ENCODE measurements at places on chromosomes 3 and 15.

DNA sequence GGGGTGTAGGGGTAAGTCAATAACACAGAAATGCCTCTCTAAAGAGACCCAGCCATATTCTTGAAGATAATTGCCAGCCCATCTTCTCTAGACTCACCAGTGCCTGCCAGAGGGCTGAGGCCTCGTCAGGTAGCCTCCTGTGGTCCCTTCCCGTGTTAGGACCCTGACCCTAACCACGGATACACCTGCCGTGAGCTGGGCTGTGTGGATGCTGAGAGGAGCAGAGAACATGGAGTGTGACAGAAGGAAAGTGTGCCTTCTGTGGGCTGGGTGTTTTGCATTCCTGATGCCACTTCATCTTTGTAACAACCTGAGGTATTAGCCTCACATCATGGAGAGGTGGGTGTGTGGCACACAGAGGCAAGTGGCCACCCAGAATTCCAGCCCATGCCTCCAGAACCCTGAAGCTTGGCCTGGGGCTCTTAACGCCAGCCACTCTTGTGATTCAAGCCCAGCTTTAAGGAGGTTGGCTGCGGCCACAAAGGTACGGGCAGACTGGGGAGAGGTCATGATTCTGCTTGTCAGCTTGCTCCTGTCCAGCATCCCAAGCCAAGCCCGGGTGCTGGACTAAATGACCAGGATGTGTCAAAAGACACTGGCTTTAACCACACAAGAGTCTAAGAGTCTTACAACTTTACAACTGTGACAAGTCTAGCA is 21.1 kb upstream of the ABTB1 start:
- no peak for DNase-seq

DNA sequence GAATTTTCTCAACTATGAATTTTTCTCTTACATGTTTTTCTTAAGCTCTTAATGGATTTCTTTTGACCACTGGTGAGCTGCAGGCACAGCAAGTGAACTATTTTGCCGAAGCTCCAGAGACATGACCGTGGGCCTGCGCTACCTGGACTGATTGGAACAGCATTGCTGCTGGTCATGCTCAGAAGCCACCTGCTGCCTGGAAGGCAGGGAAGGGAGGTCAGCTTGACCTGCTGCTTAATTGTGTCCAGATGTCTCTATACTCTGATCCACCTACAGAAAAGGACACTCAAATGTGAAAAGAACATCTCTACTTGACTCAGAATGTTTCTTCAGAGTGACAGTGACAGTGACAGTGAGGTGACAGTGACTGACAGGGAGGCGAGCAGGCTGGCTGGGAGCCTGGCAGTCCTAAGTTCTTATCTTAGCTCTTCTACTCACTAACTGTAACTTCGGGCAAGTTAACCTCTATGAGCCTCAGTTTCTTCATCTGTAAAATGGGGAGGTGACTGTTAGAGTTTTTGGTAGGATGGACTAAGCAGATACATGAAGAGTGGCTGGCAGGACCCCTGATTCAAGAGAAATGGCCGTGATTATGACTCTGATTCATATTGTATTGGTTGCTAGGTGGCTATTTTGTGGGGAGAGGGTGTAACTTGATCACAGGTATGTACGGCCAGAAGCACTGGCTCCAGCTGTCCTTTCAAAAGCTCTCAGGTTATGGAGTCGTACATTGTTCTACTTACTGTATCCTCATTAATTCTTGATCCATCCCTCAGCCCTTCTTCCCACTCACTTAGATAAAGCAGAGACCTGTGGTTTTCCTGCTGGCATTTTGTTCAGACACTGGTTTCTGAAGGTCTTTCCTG is 54.8 kb upstream of the DLG1 start:
- no peak for DNase-seq

GRCh38 chr15:51243774-51244173 is 94.6 kb downstream of the CYP19A1 start:
- no peak for DNase-seq

GRCh38 chr3:141052201-141053069 is 1.3 kb downstream of the SPSB4 start:
- no peak for DNase-seq

- no peak for DNase-seq
These were observed 92.7 kb downstream of the DLG1 start for GRCh38 chr3:197205675-197206074.

DNA sequence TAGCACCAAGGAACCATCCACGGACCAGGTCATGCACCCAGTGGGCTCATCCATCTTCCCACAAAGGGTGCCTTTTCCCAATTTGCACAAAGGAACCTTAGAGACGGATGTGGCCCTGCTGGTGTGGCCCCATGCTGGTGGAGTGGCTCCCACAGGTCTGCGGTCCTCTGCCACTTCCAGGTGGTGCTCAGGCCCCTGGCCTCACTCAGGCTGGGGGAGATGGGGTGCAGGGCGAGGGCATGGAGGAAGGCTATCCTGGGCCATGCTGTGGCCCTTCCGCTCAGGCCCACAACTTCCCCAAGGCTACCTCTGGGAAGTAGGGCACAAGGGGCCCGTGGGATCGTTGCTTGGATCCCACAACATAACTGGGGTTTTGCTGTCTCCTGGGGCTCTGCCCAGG is 5.2 kb upstream of the SYNM start:
- DNase-seq = no peak
